ENCODE measurements at places on chromosomes 4 and X.
A peak's percentile ranks its signal among the peaks of the same experiment; 100 is the strongest.

- peak; percentile 63 for DNase-seq
These were observed 37.2 kb downstream of the PCDH7 start for GRCh38 chr4:30757357-30757756.

DNA sequence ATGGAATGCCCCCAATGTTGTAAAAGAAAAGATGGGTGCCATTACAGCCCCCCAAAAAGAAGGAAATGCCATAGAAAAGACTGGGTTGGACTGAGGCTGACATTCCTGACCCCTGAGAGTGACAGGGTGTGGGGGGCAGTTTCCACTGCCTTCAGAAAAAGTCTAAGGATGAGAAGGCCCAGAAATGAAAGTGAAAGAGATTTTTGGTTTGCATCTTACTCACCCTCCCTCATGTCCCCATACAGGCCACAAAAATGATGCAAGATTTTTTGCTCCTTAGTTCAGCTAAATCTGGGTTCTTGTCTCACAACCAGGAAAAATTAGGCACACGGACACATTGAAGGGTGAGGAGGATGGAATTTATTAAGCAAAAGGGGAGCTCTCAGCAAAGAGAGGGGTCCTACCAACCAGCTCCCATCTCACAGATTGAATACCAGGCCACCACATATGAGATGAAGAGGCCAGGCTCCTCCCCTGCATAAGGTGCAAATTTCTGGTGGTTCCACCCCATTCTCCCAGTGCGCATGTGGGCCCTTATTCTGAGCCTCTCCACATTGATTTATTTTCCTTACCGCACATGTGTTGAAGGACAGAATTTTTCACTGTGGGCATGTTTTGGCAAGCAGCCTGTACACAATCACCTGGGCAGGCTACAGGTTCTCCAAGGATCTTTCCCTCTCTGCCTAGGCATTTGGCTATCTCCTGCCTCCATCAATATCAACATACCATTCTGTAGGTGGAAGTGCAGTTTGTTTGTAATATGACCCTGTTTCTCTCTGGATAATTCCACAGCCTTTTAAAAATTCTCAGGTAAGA, 18.8 kb downstream of the PPP4R3C start:
- DNase-seq = peak; percentile 49

DNA sequence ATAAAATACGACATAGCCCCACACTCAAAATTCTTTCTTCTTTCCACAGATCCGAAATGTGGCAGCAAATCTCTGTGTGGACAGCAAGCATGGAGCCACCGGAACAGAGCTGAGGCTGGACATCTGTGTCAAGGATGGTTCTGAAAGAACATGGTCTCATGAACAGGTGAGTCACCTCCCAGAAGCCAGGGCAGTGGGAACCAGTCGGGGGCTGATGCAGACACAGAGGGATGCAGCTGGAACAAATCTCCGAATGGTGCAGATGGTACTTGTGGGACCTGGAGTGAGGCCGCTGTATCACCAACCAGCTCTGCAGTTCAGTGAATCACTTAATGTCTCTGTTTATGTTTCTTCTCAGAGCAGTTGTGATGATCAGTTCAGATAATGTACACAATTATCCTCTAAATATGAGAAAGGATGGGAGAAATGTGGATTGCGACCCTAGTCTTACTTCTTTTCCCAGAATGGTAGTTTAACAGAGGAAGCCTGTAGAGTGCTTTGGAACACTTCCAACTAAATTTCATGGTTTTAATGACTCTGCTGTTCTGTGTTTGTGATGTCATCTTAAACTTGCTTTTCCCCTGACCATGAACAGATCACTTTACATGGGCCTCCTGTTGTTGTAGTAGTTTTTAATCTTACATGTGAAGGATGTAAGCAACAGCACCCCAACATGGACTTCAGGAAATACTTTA, 159.3 kb upstream of the GALNT7 start:
- DNase-seq = no peak

GRCh38 chrX:68498508-68499379, at the start of gene YIPF6:
TSS of gene YIPF6 (plus strand) at chrX:68499051. CDS start at chrX:68499067, 16 bp downstream.
- peak; percentile 77 for DNase-seq

- peak; percentile 81 for DNase-seq
These were observed 339.8 kb upstream of the FRG1 start for GRCh38 chr4:189600718-189601435.

DNA sequence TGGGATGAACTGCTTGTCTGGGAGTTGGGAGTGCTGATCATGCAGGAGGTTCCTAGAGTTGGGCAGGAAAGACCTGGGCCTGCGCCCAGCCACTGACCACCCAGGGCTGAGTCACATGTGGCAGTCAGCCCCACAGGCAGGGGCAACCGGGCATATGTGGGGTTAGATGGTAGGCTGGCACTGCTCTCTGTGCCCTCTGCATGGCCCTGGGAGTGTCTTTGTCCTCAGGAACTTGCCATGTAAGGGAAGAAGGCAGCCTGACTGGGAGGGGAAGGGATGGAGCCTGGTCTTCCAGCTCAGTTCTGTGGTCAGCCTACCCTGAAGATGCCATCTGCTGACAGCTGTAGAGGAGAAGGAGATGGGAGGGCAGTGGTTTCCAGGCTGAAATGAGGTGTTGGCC, 70.2 kb upstream of the EFNB1 start:
- DNase-seq = no peak

GRCh38 chrX:7926914-7927258, 327 bp downstream of the PNPLA4 start:
- DNase-seq = peak; percentile 0

- DNase-seq = peak; percentile 6
These were observed 60.4 kb upstream of the TAF9B start for GRCh38 chrX:78199851-78200250.

- DNase-seq = no peak
These were observed 52.9 kb upstream of the HPGDS start for GRCh38 chr4:94395562-94395961.

DNA sequence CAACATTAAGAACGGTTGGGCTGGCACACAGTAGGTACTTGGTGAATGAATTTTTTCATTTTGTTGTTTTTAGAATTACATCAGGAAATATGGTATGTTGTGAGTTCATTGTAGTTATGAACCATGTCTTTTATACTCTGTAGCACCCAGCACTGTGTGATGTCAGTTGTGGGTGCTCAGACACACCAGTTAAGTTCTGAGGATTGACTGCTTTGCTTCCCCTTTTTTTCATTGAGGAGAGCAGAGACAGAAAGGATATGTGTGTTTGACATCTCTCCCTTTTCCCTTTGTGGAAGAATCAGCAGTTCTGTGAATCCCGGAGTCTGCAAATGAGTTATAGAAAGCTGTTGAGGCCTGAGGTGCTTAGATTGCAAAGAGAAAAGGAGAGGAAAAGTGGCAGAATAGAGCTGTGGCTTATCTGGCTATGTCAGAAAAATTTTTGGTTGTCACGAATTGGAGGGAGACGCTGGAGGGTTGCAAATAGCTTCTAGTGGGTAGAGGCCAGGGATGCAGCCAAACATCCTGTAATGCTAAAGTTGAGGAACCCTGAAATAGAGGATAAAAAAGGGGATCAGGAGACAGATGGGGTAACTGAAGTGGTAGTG, 13.1 kb downstream of the SMAD1 start:
- DNase-seq = no peak

DNA sequence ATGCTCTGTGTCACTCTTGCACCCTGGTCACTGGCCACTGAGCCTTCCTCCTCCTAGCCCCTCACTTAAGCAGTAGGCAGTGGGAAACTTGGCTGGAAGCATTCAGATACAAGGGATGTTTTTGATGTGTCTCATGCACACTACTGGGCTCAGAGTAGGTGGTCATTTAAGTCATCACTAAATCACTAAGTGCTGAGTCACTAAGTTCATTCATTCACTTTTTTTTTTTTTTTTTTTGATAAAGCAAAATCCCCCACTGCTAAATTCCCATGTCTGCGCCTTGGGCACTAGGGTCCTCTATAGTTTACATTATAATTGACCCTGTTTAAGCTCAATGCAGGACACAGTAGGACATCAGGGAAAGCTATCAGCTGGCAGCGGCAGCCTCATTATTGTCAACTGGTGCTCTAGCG, 182.4 kb upstream of the MBNL3 start:
- peak; percentile 34 for DNase-seq

DNA sequence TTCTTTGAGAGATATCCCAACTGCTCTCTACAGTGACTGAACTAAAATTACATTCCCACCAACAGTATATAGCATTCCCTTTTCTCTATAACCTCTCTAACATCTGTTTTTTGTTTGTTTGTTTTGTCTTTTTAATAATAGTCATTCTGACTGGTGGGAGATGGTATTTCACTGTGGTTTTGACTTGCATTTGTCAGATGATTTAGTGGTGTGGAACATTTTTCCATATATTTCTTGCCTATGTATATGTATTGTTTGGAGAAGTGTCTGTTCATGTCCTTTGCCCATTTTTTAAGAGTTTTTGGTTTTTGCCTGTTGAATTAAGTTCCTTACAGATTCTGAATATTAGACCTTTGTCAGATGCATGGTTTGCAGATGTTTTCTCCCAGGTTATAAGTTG, 9.0 kb downstream of the USO1 start:
- DNase-seq = peak; percentile 78

DNA sequence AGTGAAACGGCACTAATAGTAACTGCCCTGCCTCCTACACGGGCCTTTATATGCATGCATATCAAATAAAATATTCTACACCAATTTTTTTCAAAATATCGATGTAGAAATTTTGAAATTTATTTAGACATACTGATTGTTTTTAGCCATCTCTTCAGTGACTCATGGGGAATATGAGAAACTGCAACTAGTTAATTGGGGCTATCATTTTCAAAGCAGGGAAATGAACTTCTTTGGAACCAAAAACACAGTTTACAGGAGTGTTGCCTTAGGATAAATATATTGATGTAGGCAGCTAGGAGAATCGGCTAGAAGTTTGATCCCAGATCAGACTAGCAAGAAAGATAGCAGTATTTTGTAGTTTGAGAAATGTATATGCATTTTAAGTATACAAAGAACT, 1010.8 kb upstream of the AGA start:
- no peak for DNase-seq

DNA sequence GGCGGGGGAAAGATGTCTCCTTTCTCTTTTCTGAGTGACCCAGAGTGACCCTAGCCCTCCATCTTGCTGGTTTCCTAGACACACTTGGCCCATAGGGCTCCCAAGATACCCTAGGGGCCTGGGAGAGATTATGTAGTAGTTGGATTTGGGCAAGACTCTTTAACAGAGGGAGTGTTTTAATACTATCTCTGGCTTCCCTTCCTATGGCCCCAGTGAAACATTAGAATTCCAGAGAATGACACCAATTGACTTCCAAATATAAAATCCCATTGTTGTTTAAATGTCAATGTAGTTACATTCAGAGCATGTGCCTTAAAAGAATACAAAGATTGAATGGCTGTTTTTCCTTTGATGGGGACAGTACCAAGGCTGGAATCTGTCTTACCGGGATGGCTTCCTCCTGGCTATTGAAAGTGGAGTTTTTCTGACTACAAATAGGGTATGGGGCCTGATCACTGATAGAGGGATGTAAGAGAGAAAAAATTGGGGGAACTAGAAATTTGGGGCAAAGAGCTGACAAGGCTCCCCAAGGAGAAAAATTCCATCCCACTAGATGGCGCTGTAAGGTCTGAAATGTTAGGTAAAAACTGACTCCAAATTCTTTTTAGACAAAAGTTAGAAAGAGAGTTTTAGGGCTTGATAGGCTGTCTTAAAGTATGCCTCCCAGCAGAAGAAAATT, 10.7 kb downstream of the TENT5D start:
- DNase-seq = no peak

DNA sequence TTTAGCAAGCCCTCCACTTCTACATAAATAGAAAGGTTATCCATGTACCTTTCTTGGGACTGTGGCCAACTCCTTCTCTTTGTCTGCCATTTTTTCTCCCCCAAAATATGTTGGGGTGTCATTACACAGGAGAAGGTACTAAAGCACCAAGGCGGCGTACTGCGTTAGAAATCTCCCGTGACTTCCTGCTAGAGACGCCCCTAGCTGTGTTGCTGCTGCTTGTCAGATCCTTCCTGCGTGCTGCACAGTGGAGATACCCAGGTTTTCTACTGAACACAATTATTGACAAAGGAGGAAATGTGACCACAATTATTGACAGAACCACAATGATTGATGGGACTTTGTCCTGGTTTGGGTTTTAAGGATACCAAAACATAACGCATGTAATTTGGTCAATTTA, 97.7 kb downstream of the EFHC2 start:
- DNase-seq = no peak

DNA sequence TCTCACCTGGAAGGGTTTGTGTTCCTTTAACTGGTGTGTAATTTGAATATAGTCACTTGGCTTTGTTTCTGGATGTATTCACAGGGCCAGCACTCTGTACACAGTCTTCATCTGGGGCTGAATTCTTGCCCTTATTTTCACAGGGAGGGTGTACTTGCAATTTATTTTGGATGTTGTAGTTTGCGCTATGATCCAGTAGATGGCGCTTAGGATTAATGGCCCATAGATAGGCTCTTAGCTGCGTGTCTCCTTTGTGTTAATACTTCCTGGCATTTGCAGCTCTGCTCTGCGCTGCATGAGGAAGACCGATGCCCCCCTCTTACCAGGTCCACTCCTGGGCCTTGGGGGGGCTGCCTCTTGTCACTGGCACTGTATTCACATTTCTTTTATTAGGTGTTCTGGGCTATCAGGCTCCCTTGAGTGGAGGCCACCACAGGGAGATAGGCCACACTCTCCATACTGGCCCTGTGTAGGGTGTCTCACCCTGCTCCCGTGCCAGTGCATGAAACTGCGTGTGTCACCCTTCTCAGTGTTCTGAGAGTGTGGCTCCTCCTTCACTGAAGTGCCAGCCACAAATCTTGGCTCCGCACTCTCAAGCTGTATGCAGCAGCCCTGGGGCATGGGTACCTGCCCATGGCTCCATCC, 562.2 kb downstream of the ZIC3 start:
- peak; percentile 47 for DNase-seq

DNA sequence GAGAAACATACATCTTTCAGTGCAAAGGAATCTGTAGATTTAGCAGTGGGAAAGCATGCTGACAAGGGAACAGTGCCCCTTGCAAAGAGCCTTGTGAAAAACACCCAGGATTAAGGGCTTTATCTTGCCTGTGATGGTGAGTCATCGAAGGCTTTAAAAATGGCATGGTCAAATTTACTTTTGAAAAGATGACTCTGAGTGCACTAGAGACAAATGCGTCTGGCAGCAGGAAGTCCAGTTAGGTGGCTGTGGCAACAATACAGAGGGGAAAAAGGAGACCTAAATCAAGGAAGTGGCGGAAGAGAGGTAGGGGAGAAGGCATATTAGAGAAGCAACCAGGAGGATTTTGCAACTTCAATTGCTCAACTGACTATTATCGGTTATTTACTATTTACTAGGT, 472.6 kb upstream of the CPEB2 start:
- DNase-seq = peak; percentile 30

DNA sequence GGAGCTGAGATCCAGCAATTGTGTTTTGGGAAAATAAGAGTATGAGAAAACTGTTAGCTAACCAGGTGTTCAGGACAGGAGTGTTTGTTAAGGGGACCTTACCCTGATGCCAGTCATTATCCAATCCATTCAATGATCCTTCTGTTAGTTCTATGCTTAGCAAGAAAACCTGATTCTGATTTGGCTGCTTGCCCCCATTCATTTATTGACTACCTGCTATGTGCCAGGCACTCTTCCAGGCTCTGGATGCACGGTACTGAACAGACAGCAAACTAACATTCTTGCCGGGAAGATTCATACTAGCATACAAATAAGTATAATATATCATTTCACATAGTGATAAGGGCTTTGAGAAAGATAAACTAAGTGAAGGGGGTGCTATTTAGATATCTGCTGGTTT, 1.0 kb upstream of the MECP2 start:
- DNase-seq = no peak

GRCh38 chr4:7600247-7600646, 165.5 kb upstream of the PSAPL1 start:
- no peak for DNase-seq

GRCh38 chr4:105061731-105062130, 84.9 kb upstream of the TET2 start:
- no peak for DNase-seq

- DNase-seq = peak; percentile 58
These were observed 55.7 kb downstream of the PHOX2B start for GRCh38 chr4:41692717-41693345.
